ENCODE measurements at places on chromosomes 3 and 15.

DNA sequence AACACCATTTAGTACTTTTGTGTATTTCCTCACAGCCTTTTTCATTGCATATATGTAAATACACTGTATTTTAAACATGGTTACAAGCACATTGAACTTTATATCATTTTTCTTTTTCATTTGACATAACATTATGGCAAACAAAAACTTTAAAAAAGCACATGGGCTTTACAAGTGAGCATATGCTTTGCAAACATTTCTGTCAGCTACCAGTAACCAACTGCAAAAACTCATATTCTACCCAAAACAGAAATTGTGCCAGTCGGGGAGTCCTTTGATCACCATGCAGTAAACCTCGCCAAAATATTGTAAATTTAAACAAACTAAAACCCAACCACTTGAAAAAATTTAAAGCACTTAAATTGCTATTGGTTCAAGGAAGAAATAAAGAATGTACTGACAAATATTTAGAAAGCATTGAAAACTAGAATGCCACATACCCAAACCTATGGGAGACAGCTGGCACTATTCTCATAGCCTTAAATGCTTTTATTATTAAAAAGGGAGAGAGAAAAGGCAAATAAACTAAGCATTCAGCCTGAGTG is 24.4 kb downstream of the ZNF710 start:
- no peak for DNase-seq

DNA sequence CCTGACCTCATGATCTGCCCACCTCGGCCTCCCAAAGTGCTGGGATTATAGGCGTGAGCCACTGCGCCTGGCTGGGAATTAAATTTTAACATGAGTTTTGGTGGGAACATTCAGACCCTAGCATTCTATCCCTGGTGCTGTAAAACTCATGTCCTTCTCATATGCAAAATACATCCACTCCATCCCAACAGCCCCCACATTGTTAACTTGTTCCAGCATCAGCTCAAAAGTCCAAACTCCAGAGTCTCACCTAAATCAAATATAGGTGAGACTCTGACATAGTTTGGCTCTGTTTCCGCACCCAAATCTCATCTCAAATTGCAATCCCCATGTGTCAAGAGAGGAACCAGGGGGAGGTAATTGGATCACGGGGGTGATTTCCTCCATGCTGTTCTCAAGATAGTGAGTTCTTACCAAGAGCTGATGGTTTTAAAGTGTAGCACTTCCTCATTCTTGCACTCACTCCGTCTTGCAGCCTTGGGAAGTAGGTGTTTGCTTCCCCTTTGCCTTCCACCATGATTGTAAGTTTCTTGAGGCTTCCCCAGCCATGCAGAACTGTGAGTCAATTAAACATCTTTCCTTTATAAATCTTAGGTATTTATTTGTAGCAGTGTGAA is 96.2 kb upstream of the PLCL2 start:
- no peak for DNase-seq

GRCh38 chr3:64915778-64916177 is 228.0 kb upstream of the ADAMTS9 start:
- DNase-seq: no peak

GRCh38 chr15:29805043-29805707 is 17.1 kb downstream of the TJP1 start:
- DNase-seq: no peak

- no peak for DNase-seq
Measured at GRCh38 chr3:4458961-4459360, 8.1 kb downstream of the SUMF1 start.

DNA sequence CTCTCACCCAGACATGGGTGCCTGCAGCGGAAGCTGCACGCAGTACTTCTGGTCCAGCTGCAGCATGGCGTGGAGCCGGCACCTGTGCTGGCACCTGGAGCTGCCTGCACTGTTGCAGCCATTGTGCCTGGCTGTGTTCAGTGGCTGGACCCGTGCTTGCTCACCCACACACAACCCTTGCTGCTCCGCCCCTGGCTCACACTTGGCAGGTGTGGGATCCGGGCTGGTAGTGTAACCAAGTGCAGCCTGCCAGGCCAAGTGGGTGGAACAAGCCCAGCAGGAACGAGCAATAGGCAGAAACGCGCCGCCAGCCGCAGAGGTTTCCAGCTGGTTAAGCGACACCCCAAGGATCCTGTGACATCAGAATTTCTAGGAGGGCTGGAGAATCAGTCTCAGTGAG is 11.2 kb upstream of the SCAPER start:
- DNase-seq: no peak
